Amniotic stem cell (primary cell): ENCODE measurements at places on chromosomes 13 and 19.

DNA sequence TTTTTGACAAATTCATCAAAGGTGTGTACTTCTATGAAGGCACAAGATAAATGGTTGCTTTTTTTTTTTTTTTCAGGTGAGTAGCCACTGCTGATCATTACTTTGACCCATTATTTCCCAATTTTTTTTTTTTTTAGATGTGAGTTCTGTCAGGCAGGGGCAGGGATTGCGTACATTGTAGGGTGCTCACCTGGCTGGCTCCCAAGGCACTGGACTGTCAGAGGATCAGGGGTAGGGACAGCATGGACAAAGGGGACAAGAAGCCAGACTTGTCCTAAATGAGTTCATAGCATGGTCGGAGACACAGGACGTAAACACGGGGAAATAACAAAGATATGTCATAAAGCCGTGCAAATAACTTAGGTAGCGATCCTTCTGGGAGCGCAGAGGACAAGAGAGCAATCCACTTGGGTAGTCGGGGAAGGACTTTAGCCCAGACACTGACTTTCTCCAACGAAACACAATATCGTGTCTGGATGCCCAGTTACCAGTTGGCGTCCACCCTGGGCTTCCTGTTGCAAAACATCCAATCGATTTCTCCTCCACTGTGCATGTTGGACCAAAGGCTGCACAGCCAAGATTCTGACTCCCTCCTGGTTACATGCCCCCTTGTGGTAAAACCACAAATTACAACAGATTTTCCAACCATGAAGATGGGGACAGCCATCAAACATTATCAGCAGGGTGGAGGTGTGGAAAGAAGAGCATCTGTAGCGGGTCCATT is 27.5 kb upstream of the KATNAL1 start:
- no peak for DNase-seq

DNA sequence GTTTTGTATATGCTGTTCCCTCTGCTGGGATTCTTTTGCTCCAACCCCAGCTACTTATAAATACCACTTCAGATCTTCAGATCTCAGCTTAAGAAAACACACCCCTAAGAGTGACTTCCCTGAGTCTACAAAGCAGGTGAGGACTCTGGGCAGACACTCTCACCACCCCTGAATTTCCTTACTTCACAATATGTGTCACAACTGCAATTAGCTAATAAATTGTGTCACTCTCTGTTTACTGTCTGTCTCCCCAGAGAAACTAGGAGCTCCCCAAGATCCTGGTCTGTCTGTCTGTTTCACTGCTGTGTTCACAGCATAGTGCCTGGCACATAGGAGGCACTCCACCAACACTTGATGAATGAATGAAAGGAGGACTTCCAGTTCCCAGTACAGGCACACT is 14.4 kb downstream of the CEBPA start:
- DNase-seq = no peak

DNA sequence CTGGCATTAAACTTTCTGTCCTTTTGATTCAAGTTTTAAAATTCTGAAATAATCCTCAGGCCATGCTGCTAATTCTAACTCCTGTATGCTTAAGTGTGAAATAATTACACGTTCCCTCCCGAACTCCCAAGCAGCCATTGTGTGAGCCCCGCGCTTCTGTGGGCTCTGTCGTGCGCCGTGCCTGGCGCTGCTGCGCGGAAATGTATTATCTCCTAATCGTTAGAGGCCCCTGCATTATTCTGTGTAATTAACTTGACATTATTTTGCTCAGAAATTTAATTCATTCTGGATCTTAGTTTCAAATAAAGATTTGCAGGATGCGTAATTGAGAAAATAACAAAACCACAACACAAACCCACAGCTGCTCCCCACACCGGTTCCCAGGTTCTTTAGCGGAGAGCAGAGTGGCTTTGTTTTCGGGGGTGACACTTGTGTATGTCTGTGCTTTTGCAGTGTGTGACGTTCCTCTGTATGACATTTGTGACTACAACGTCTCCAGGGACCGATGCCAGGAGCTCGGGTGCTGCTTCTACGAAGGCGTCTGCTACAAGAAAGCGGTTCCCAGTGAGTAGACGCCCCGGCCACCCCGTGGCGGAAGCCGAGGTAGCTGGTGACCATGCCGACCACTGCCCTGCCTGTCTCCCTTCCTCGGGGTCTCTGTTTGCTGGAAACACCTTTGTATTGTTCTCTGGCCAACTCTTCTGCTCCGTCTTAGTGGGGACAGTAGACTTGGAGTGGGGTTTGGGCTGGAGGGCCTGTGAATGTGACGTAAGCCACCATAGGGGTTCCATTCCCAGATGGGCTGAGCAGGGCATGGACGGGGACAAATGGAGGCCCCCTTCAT is 7.5 kb downstream of the TEX29 start:
- DNase-seq = no peak

DNA sequence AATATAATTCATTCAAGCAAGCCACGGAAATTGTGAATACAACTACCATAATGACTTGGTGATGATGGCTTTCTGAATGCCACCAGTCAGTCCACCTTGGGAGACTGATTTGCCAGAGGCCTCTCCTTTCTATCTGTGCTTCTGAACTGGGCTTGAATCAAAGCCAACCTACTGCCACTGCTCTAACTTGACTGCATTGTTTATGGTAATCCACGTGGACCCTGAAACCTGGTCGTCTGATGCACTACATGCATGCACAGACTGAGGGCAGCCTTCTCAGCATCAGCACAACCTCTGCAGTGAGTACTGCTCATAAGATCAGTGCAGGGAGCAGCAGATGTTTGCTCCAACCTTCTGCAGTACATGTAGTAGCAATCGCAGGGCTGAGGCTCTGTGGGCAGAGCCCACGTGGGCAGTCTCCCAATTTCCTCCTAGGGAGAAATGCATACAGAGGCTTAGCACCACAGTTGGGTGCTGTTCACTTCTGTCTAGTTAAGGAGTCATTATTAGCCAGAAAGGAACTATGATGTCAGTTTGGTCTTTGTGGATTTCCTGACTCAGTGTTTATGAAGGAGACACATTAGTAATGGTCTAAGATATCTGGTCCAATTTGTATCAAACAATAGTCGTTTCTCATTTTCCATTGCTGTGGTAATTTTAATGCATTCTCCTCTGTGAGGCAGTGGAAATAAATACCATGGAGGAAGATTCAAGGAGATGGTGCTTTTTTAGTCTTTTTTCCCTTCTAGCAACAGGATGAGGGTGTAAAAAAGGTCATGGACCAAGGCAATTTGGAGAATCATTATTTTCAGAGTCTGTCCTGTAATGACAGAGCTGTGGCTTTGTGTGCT is 82.5 kb downstream of the AKAP11 start:
- DNase-seq = no peak

DNA sequence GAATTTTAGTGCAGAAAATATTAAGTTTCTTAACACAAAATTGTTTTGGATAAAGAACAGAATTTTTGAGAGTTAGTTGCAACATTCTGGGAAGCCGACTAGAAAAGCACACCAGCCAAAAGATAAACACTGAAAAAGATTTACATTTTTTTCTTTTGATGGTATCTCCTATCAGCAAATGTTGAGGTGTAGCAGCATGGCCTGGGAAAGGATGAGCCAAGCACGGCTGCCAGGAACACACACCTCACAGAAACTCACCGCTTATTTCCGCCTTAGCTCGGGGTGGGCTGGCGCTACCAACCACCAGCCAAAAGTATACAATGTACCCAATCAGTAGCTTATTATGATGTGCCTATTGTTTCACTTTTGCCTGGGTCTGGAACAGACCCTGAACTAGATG is 134.7 kb downstream of the MIPEP start:
- DNase-seq = no peak

GRCh38 chr13:75368167-75368566 is 113.8 kb downstream of the TBC1D4 start:
- DNase-seq = peak; percentile 52

GRCh38 chr13:110572778-110573118 is 11.2 kb upstream of the RAB20 start:
- no peak for DNase-seq

GRCh38 chr19:21094347-21095025 is 12.5 kb downstream of the ZNF714 start:
- DNase-seq = no peak

DNA sequence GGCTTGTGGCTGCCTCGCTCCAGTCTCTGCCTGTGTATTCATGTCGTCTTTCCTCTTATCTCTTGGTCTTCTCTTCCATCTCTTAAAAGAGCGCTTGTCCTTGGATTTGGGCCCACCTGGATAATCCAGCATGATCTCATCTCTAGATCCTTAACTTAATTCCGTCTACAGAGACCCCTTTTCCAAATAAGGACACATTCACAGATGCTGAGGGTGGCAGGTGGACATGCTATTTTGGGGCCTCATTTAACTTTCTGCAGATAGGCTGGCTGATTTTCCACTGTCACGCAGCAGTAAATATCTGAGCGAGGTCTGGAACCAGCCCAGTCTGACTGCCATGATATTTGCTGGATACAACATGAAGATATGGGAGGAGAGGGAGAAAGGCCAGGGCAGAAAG is 41.5 kb upstream of the TSHZ3 start:
- DNase-seq = no peak

GRCh38 chr13:113798200-113798811 is 39.3 kb downstream of the TMEM255B start:
- DNase-seq = no peak

GRCh38 chr13:40580566-40581276 is 85.7 kb downstream of the FOXO1 start:
- no peak for DNase-seq

DNA sequence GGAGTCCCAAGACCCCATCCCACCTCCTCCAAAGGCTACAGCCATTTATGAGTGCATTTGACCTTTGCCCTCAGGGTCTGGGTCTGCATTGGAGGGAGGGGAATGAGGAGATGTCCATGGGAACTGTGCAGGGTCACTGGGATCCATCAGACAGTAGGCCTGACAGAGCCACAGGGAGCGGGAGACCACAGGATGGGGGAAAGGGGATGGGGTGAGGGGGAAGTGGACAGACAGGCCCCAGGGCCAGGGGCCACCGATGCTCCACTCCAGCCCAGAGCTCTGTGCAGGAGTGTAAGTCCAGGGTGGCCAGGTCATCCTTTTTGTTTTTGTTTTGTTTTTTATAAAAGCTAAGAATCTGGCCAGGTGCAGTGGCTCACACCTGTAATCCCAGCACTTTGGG is 82.5 kb downstream of the CHST8 start:
- no peak for DNase-seq

DNA sequence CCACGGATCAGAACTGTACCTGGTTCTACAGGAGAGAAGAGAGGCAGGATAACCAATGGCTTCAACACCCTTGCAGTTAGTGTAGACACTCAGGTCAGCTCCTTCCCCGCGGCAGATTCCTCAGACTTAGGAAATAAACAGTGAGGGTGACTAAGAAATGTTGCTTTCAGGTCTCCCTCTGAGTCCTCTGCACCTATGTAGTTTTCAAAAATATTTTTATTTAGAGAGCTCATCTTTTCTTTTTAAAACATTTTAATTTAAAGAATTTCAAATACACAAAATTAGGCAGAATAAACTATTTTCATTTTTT is 195.2 kb downstream of the KLF12 start:
- DNase-seq = no peak

- DNase-seq = no peak
These were observed 72.6 kb downstream of the SIPA1L3 start for GRCh38 chr19:37979547-37980082.

DNA sequence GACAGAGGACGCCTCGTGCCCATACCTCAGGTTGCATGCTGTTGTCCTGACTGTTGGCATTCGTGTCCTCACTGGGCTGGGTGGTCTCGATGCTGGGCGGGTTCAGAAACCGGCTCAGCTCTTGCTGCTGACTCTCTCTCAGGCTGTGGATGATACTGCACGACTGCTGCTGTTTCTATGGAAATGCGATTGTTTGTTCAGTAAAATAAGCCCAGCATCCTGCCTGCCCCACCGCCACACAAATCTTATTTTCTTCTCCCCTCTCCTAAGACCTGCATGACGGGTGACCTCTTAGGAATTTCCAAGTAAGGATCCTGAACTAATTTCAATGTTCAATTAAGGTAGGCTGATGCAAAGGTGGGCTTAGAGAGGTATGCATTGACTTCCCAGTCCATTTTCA is 356.5 kb downstream of the NALCN start:
- no peak for DNase-seq

- DNase-seq = no peak
These were observed 607 bp downstream of the PLEKHJ1 start for GRCh38 chr19:2235381-2236063.

- DNase-seq = no peak
These were observed 21.5 kb downstream of the CRTC1 start for GRCh38 chr19:18704971-18705370.

GRCh38 chr19:44851427-44851826 is 5.3 kb downstream of the NECTIN2 start:
- DNase-seq = no peak

- DNase-seq = no peak
These were observed 336.3 kb downstream of the HS6ST3 start for GRCh38 chr13:96426167-96426566.

DNA sequence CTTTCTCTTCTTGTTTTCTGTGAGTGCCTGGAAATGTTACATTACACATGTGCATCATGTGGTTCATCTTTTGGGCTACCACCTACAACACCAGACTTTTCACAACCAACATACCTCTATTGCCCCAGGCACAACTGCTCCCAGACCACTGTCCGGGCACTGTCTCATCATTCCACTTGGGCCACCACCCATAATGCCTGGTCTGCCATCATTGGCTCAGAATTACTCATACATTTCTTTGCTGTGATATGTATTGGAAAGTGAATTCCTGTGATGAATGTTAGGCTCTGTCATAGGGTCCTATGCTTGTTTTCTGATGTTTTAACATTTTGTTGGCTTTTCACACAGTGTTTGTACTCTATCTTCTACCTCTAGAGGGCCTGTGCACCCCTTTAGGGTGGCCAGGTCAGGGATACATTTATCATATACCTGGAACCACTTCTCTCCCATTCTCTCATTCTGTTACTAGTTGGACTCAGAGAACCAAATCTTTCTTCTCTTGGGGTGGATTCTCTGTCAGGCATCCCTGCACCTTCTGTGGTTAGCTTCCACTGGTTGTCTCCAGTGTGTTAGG is 172.8 kb downstream of the NHLRC3 start:
- DNase-seq = no peak

DNA sequence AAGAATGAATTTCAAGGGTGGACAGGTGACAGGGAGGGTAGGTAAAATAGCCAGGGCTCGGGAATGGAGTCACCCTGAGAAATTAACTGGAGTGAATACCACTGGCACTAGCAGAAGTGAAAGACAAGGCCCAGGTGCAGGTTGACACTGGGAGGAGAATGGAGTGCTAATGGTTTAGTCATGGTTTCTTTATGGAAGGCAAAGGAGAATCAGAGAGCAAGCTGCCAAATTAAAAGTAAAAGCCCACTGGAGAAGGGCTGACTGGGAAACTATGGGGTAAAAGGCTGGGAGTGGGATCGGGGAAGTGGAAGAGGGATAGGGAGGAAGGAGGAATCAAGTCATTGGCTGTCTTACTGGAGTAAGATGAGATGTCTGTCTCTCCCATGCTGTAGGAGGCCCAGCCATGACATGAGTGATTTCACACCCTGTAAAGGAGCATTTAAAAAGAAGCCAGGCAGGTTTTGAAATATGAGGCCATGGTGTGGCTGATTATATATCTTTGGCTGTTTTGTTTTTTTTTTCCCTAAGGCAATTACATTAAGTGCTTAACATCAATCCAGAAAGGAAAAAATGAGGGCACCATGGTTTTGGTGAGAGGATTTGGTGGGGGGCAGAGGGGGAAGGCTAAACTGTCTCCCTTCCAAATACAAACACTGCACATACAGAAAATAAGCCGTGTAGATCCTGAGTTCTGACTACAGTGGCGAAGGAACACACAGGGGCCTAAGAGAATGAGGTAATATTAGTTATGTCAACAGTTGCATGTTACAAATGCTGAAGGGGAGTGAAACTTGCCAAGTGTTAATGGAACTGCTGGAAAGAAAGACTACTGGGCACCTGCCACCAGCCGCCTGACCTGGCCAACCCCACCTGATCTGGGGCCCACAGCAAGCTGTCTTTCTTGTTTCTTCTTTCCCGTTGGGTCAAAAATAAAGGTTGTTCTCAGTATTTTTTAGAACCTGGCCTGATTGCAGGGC is 183.5 kb upstream of the TSC22D1 start:
- DNase-seq = no peak
